Uterus (tissue), 4 donors: ENCODE measurements at places on chromosomes 6 and 20. TPM values are rescaled to one million over a fixed set of nuclear protein-coding genes. Genes with fewer than 3 reads are reported as not detected.

GRCh38 chr6:26597389-26597766, 625 bp downstream of the ABT1 start:
- no peaks in the 10 kb centered on the region for H3K27me3 ChIP-seq
- no peaks in the 10 kb centered on the region for H3K36me3 ChIP-seq
- DNase-seq = no peak
- H3K4me1 ChIP-seq = peaks cover 8% of the 10 kb centered on the region
- peak overlapping the region; percentile 87 for H3K27ac ChIP-seq

- peaks cover 4% of the 10 kb centered on the region for H3K4me1 ChIP-seq
- peak within 1 kb of the TSS; percentile 50 for H3K4me3 ChIP-seq
- DNase-seq = peak; percentile 82
- H3K27me3 ChIP-seq = no peaks in the 10 kb centered on the region
- H3K27ac ChIP-seq = peak within 1 kb of the TSS; percentile 26
Measured at GRCh38 chr6:43644940-43645612, at the start of gene RSPH9. TSS of gene RSPH9 (plus strand) at chr6:43645036. CDS start at chr6:43645099, 63 bp downstream.

PLN gene
- total RNA-seq = 194 TPM

PPIL6 gene
- 3.8 TPM for total RNA-seq
